ENCODE measurements at places on chromosomes 16 and 17.

- DNase-seq = no peak
These were observed 738 bp upstream of the XPO6 start for GRCh38 chr16:28212532-28212873.

DNA sequence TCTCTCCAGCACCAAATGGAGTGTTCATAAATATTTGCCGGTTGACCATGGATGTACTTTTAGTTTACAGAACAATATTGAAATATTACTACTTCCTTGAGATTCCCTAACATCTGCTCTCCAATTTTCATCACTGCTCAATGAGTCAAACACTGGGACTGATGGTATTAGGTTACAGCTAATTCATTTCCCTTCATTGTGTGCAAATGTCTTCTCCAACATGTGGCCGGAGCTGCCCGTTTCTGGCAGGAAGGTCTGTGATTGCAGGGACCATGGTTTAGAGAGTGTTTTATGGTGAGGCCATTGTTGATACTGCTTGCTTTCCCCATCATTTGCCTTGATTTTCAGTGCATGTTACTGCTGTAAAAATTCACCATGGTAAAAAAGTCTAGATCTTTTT lies 209.3 kb downstream of the HS3ST3B1 start:
- no peak for DNase-seq

GRCh38 chr17:45883063-45883462 lies 11.3 kb upstream of the MAPT start:
- no peak for DNase-seq

GRCh38 chr16:19132255-19132654 lies 18.5 kb downstream of the ITPRIPL2 start:
- DNase-seq = peak; percentile 52

DNA sequence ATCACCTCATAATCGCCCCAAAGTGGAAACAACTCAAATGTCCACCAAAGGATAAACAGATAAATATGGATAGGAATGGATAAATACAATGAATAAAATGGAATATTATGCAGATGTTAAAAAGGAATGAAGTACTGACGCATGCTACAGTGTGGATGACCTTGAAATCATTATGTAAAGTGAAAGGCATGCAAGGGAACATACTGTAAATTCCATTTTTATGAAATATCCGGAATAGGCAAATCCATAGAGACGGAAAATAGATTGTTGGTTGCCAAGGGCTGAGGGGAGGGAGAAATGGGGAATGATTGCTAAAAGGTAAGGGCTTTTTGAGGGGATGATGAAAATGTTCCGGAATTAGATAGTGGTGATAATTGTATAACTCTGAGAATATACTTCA lies 36.0 kb downstream of the STAT5B start:
- DNase-seq = no peak

DNA sequence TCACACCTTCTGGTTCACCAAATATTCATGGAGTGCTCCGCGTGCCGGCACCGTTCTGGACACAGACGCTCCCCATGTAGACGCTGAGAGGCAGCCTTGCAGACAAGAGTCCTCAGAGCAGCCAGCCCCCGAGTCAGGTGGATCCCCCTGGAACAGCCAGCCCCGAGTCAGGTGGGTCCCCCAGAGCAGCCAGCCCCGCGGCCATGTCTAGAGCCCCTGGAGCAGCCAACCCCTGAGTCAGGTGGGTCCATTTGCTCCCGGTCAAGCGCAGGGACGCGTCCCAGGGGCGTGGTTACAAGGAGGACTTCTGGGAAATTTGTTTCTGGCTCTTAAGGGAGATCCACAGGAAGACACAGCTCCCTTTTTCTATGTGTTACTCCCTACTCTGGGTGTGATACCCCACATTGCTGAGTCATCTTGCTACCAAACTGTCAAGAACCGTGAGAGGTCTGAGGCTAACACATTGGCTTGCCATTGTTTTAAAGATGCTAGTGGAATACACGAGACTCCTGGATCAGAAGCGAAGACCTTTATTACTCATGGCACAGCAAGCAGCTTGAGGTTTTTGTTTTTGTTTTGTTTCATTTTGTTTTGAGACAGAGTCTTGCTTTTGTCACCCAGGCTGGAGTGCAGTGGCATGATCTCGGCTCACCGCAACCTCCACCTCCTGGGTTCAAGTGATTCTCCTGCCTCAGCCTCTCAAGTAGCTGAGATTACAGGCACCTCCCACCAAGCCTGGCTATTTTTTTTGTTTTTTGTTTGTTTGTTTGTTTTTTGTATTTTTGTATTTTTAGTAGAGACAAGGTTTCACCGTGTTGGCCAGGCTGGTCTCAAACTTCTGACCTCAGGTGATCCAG lies 43.3 kb upstream of the CBFA2T3 start:
- no peak for DNase-seq

- DNase-seq = no peak
These were observed 722 bp downstream of the RASL10B start for GRCh38 chr17:35731917-35732805.

DNA sequence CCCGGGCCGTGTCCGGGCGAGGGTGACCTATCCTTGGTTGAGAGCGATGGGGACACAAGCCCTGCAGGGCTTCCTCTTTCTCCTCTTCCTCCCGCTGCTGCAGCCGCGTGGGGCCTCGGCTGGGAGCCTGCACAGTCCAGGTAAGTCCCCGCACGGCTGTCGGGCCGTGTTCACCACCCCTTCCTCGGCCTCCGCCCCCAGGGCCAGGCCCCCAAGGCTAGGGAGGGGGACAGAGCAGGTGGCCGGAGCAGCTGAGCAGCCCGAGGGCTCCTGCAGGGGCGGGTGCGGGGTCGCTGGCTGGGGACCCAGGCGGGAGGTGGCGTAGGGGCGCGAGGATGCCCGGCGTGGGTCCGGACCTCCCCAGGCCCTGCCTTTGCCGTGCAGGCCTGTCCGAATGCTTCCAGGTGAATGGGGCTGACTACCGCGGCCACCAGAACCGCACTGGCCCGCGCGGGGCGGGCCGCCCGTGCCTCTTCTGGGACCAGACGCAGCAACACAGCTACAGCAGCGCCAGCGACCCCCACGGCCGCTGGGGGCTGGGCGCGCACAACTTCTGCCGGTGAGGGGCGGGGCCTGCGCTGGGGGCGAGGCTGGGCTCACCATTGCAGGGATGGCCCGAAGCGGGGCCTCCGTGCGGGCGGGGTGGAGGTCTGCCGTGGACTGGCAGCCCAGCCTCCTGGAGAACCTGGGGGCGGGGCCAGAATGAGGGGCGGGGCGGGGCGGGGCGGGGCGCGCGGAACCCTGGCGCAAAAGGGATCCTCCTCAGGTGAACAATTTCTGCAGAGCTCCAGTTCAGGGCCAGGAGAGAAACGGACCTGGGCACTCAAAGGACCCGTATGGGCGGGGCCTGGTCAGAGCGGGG lies 631 bp downstream of the KREMEN2 start:
- peak; percentile 93 for DNase-seq

DNA sequence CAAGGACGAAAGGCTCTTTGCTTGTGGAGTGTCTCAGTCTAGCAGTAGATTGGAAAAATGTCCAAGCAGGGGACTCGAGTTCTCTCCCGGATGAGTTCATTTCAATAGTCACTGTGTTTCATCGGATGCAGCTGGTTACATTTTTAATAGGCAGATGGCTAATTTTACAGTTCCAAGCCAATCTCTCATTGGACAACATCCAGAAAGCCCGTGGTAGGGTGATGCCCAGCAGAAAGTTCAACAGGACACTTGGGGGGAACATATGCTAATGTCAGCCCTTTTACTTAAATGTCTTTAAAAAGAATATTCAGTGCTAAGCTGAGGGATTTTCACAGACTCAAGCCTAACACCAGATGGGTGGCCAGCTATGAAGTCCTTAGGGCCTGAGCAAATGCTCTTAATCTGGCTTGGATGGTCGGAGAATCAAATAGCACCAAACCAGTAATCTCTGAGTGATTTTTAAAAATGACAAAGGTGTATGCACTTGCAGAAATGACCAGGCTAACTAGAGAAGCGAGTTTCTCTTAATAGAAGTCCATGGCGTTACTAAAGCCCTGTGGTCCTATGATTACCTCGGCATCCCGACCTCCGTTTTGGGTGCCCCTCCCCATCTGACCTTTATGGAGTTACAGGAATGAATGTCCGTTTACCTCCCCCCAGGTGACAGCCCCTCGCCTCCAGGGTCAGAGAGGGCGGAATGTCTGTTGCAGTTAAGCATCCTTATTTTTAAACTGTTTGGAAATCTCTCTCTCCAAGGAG lies 289.2 kb upstream of the SALL1 start:
- no peak for DNase-seq

DNA sequence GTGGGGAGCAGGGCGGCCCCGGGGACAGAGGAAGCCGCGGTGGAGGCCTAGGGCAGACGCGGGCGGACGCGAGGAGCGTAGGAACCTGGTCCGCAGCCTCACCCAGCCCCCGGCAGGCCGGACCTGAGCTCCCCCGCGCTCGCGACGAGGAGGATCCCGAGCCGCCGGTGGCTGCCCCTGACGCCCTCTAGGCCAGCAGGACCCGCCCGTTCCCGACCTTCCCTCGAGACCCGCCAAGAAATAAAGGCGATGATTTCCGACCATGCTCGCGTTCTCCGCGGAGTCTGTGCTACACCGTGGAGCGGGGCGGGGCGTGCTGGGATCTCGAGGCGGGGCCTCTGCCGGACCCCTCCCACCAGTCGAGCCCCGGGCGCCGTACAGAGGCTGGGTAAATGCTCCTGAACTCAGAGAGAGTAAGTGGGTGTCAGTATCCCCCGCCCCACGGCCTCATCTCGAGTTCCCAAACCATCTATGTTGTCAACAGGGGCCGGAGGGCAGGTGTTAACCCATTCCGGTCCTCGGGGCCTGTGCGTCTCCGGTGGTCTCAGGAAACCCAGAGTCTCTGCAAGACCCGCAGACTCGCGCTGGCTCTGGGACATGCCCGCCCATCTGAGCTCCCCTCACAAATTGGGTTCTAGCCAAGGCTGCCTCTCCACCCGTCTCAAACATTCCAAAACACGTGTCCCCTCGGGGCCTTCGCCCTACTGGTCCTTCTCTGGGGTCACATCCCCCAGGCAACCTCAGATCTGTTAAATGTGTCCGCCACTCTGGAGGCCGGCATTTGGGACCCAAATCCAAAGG lies 13.7 kb downstream of the SYCE1L start:
- peak; percentile 86 for DNase-seq

GRCh38 chr16:86970726-86971125 lies 346.5 kb downstream of the C16orf95 start:
- no peak for DNase-seq

DNA sequence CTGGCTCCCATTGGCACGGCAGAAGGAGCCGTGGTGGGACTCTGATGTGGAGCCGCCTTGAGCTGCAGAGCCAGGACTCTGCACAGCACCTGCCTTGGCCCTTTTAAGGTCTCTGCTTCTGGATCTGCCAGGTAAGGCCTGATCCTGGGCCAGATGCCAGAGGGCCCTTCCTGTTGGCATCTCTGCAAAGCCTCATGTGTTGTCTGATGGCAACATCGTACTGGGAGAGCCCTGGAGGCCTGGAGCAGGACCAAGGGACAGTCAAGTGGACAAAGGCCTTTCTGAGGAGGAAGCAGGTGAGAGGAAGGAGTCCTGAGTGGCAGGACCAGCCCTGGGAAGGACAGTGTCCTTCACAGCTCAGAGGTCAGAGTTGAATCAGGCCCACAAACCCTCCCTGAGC lies 26.1 kb downstream of the SOCS1 start:
- DNase-seq = no peak

GRCh38 chr16:88144028-88144511 lies 192.8 kb downstream of the BANP start:
- DNase-seq = no peak

DNA sequence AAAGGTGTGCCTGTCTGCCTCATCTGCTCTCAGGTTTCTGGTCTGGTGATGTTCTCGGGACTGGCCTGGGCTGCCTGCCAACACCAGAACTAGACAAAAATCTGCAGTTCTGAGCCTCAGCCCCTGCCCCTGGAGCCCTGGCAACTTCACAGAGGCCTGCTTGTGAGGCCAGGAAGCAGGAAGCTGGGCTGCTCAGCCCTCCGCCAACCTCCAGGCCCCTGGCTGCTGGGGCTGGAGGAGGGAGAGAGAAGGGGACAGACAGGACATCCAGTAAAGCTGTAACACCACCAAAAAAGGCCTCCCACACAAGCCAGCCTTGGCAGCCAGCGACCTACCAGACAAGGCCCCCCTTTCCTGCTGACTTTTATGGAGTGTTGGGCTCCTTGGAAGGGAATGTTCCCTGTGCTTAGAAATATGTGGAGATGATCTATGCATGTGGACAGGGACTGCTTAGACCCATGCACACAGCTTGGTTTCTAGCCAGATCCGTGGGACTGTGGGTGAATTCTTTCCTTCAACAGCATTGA lies 157.6 kb downstream of the XYLT1 start:
- no peak for DNase-seq

- no peak for DNase-seq
These were observed 161.0 kb downstream of the GSG1L start for GRCh38 chr16:27902551-27902950.

- DNase-seq = no peak
These were observed 3.2 kb upstream of the SLC47A2 start for GRCh38 chr17:19719355-19720209.

DNA sequence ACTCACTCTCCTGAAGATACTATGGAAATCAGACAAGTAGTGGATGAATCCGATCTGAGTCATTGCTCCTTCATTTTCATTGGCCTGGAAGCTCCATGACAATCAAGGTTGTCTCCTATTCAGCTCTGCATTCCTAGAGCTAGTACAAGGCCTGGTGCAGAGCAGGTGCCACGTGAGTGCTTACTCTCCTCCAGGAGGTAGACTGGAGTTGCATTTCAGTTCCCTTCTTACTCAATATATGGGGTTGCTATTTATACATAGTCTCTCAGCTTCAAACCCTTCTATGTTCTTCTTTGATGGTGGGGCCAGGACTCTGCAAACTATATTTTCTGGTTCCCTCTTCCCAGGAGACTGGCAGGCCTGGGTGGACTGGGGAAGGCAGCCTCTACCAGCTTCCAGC lies 148.3 kb downstream of the ASIC2 start:
- no peak for DNase-seq

GRCh38 chr17:3887804-3888203 lies 5.0 kb downstream of the CAMKK1 start:
- no peak for DNase-seq

DNA sequence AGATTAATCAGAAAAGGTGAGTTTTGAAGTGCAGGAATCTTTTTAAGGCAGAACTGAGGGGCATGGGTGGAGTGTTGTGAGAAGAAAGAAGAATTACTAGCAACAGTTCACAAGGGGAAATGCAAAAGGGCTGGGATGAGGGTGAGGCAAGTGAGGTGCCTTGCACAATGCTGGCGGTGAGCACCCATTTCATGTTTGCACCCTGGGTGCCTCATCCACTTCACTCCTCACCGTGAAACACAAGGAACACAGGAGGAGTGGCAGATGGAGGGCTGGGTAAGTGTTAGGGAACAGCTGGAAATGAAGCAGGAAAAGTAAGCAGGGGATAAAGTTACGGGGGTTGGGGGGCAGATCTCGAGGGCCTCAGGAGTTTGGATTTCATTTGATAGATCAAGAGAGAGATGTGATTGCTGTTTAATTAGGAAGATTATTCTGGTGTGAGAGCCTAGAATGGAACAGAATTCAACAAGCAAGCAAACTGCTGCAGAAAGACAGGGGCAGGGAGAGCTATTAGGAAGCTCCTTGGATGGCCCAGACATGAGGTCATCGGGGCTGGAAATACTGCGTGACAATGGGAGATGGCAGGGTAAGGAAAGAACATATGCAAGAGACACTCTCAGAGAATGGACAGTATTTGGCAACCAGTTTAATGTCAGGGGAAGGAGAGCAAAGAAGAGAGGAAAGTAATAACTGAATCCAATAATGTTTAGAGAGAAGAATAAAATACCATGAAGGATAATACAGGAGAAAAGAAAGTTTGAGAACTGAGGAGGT lies 8.3 kb upstream of the HEATR6 start:
- DNase-seq = no peak
